ENCODE measurements at places on chromosomes 1 and 21. TPM values are rescaled to one million over a fixed set of nuclear protein-coding genes. Genes with fewer than 3 reads are reported as not detected.

DNA sequence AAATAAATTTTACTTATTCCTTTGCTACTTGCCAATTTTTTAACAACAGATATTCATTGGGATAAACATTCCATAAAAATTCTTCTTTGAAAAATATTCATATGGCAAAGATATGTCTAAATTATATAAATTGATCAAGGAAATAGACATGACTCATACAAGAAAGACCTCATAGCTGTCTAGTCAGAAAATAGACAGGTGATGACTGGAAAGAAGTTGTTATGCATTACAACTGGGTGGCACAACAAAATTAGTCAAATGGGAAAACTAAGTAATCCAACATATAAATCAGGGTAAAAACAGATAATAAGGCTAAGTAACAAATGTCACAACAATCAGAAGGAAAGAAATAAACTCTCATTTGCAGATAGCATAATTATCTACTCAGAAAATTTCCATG is 92.0 kb downstream of the USH2A start:
- H3K36me3 ChIP-seq = no peaks in the 10 kb centered on the region
- no peaks in the 10 kb centered on the region for H3K27me3 ChIP-seq
- no peaks in the 10 kb centered on the region for H3K4me1 ChIP-seq
- H3K4me3 ChIP-seq = no peak overlapping the region
- no peak overlapping the region for H3K27ac ChIP-seq

DNA sequence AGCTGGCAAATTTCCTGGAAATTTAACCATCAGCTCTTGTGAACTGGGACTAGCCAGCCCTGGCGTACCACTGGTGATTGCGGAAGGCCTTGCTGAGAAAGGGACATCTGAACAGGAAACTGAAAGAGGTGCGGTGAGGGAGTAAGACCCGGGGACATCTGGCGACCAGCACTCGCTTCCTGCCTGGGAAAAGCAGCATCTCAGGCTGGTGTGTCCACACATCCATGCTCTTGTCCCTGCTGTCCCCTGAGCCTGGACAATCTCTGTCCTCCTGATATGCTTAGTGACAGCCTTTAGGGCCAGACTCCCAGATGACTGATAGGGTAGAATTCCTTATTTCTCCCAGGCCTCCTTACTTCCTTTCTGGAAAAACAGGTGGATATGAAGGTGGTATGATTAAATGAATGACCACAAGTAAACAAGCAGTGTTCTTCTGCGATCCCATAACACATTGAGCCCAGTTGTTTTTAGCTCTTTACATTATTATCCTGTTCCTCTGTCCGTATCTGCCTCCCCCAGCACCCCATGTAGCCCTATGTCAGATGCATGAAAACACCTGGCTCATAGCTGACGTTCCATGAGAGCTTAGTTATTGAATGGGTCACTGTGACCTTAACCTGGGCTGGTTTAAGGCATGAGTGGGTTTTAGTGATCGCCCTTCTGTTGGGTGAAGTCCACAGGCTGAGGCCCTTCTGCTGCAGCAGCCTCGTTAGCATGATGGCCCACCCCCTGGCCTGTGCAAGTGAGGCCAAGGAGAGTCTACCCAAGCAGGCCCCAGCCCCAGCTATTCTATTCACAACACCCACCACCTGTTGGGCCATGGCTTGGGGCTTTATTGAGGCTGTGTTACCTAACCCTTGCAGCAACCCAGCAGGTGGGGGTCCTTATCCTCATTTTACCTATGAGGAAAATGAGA is 76.1 kb upstream of the GADD45A start:
- H3K36me3 ChIP-seq = no peaks in the 10 kb centered on the region
- peak overlapping the region; percentile 68 for H3K27ac ChIP-seq
- H3K27me3 ChIP-seq = no peaks in the 10 kb centered on the region
- H3K4me3 ChIP-seq = no peak overlapping the region
- DNase-seq = no peak
- H3K4me1 ChIP-seq = peaks cover 13% of the 10 kb centered on the region

DNA sequence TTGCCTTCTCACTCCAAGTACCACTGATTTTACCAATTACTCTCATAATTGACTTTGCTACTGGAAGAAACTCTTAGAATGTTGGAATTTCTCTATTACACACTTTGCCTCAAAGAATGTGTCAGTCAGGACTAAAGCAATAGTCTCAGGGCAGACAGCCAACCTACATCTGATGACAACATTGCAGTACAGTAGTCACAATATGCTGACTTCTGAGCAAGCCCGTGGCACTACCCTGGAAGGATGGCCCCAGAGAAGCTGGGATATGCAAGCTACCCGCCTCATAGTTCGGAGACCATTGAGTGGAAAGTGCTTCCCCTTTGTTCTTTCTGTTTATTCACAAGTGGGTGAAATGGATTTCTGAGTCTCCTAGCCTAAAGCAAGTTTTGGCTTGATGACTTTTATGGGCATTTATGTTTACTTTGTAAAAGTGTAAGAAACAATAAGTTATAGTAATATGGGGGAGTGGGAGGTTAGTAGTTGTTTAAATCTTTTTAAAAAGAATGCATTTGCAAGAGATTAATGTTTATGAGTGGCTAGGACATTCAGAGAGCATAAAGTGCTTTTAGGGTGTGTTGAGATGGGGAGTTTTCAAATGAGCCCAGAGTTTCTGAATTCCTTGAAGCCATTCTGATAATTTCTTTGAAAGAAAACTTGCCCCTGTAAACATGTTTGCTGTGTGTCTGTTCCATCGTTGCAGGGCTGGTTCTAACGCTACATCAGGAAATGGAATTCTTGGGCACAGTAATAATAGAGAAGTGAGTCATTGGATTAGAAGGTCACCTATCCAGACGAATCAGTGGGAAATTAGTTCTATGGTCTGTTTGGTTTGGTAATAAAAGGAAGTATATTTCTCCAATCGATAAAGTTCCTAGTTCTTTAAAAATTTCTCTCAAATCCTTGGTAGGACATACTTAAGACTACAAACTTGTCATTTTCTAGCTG is 63.8 kb downstream of the LMO4 start:
- no peak overlapping the region for H3K27ac ChIP-seq
- H3K27me3 ChIP-seq = no peaks in the 10 kb centered on the region
- peaks cover 9% of the 10 kb centered on the region for H3K36me3 ChIP-seq
- no peak overlapping the region for H3K4me3 ChIP-seq
- H3K4me1 ChIP-seq = peaks cover 7% of the 10 kb centered on the region

DNA sequence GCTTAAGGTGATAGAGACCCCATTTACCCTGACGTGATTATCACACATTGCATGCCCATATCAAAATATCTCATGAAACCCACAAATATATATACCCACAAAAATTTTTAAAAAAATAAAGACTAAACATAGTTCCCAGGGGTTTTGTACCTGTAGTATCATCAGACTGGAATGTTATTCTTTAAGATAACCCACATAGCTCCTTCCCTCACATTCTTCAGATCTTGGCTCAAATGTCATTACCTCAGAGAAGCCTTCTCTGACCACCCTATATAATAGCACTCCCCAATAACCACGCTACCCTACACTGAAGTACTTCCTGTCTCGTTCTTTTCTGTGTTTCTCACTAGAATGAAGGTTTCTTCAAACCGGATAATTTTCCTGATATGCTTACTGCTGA is 138.3 kb upstream of the SNX7 start:
- H3K36me3 ChIP-seq = no peaks in the 10 kb centered on the region
- H3K4me3 ChIP-seq = no peak overlapping the region
- no peaks in the 10 kb centered on the region for H3K27me3 ChIP-seq
- no peak overlapping the region for H3K27ac ChIP-seq
- H3K4me1 ChIP-seq = no peaks in the 10 kb centered on the region

DNA sequence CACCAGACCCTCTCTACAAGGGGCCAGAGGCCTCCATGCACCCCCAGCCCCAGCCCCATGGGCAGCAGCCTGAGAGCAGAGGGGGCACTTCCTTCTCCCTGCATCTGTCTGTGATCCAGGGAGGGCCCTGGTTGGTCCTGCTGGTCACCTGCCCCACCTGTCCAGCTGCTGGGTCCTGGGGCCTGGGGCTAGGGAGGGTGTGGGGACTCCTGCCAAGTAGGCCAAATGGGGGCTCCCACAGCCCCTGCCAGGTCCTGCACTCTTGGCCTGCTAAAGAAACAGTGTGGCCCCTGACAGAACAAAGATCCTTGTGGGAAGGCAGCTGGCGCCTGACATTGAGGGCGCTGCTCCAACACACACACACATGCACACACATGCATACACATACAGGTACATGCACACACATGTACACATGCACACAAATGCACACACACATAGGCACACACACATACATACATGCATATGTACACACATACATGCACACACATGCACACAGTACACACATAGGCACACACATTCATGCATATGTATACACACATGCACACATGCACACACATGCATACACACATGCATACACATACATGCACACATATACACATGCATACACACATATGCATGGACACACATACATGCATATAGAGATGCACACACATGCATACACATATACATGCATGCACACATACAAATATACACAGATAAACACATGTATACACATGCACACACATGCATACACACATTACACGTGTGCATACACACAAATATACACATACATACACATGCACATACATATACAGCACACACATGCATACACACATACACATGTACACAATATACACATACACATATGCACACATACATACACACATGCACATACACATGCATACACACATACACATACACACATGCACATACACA is 49.9 kb downstream of the TRPM2 start:
- no peak overlapping the region for H3K27ac ChIP-seq
- H3K27me3 ChIP-seq = peaks cover 2% of the 10 kb centered on the region
- no peak for DNase-seq
- no peaks in the 10 kb centered on the region for H3K4me1 ChIP-seq

- H3K4me3 ChIP-seq = peak overlapping the region; percentile 96
- DNase-seq = no peak
- peaks cover 28% of the 10 kb centered on the region for H3K27me3 ChIP-seq
Measured at GRCh38 chr1:205229399-205229871, 1.7 kb downstream of the TMCC2 start.

GRCh38 chr1:234315091-234315541 is 58.1 kb upstream of the COA6 start:
- H3K36me3 ChIP-seq = no peaks in the 10 kb centered on the region
- peaks cover 6% of the 10 kb centered on the region for H3K4me1 ChIP-seq
- no peak overlapping the region for H3K4me3 ChIP-seq

- DNase-seq = no peak
- H3K27me3 ChIP-seq = no peaks in the 10 kb centered on the region
- no peak overlapping the region for H3K4me3 ChIP-seq
- no peaks in the 10 kb centered on the region for H3K4me1 ChIP-seq
- peaks cover 12% of the 10 kb centered on the region for H3K36me3 ChIP-seq
Measured at GRCh38 chr21:25535849-25536248, 71.4 kb downstream of the MRPL39 start.

DNA sequence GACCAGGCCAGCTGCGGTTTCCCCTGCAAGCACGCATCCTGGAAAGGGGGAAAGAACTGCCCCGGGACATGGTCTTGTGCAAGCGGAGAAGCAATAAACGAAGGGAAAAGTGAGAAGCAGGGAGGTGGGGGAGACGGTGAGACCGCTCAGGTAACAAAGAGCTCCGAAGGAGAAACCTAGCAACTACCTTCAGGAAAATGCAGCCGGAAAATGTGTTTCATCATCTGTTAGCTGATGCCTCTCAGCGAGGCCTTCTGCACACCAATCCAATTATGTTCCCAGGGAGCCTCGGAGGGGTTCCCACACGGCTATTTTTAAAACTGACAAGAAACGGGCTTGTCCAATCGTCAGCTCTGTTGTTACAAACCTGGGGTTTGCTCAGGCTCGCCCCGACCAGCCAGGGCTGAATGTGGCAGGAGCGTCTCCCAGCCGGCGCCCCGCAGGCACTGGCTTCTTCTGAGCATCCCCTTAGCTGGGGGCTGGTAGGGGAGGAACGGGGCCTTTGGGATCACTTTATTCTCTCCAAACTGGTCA is 3.4 kb downstream of the RIPK4 start:
- no peak for DNase-seq
- H3K4me3 ChIP-seq = peak overlapping the region; percentile 0
- H3K36me3 ChIP-seq = no peaks in the 10 kb centered on the region
- H3K27ac ChIP-seq = no peak overlapping the region
- H3K27me3 ChIP-seq = peaks cover 87% of the 10 kb centered on the region
- peaks cover 46% of the 10 kb centered on the region for H3K4me1 ChIP-seq

GRCh38 chr1:159843459-159843858 is 16.8 kb downstream of the SLAMF8 start:
- no peaks in the 10 kb centered on the region for H3K36me3 ChIP-seq
- no peak for DNase-seq
- no peaks in the 10 kb centered on the region for H3K4me1 ChIP-seq
- no peak overlapping the region for H3K4me3 ChIP-seq
- peaks cover 43% of the 10 kb centered on the region for H3K27me3 ChIP-seq
- H3K27ac ChIP-seq = no peak overlapping the region

GRCh38 chr1:243842978-243843511 is 7.0 kb downstream of the AKT3 start:
- peaks cover 19% of the 10 kb centered on the region for H3K4me1 ChIP-seq
- DNase-seq = no peak
- H3K27me3 ChIP-seq = no peaks in the 10 kb centered on the region
- peak overlapping the region; percentile 91 for H3K27ac ChIP-seq
- H3K4me3 ChIP-seq = peak overlapping the region; percentile 48
- H3K36me3 ChIP-seq = peaks cover 2% of the 10 kb centered on the region

DNA sequence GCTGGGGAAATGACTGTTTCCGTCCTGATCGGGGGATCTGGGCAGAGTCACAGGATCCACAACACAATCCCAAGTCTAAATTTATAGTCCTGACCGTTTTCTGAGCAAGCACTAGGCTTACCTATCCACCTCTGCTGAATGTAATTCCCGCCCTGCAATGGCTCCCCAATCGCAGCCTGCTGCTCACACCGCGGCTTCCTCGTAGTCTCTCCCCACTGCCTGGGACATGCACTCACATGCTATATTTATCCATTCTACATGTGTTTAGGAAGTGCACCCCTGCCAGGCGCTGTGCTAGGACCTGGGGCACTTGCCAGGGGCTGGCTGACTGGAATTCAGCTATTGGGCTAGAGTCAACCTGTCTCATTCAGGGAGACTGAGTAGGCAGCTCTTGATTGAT is 246.6 kb upstream of the CSF3R start:
- H3K4me3 ChIP-seq = no peak overlapping the region
- H3K4me1 ChIP-seq = peaks cover 6% of the 10 kb centered on the region
- H3K27me3 ChIP-seq = peaks cover 4% of the 10 kb centered on the region
- no peak for DNase-seq

DNA sequence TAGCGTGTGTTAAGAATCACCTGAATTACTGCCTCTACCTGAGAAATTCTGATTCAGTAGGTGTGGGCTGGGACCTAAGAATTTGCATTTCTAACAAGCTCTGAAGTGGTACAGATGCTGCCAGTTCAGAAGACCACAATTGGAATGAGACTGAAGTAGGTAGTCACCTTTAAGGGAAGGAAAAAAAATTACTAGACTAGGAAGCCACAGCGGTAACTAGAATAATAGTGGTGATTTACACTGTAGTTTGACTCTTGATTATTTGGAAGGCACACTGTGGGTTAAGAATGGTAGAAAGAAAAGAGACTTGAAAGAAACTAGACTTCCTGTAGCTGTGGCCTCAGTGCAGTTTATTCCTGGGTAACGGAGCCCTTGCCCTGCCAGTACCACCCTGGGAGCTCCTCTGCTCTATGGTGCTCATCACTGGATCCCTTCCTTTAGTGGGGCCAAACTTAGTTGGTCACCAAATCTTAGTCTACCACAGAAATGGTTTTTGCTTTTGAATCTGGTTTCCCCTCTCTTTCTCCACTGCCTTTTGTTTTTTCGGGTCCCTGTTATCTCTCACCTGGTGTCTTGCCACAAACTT is 43.6 kb downstream of the ARID1A start:
- H3K4me3 ChIP-seq = no peak overlapping the region
- peaks cover 15% of the 10 kb centered on the region for H3K4me1 ChIP-seq
- peak overlapping the region; percentile 7 for H3K27ac ChIP-seq
- H3K27me3 ChIP-seq = no peaks in the 10 kb centered on the region
- DNase-seq = no peak

BARHL2 gene
- total RNA-seq = not detected

All from neural crest cell (in vitro differentiated cells).